Thoracic aorta (tissue), 2 donors: ENCODE measurements at places on chromosomes 16 and 17.

- DNase-seq = peak; percentile 11
These were observed 28.1 kb upstream of the NOL11 start for GRCh38 chr17:67689534-67690177.

DNA sequence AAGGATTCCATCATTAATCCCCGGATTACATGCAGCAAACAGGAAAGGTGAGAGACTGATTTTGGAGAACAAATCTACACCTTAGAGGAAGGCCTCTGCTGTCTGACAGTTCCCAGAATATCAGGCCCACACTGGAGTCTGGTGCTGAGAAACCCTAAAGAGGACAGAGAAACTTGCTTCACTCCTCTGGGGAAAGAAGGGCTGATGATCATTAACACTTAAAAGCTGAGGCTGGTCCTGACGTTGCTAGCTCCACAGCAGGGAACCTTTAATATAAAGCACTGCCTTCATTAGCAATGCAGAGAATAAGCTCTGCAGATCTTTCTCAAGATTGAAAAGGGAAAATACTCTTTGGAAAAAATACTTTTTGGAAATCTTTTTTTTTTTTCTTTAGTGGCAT lies 1472.4 kb upstream of the GOT2 start:
- DNase-seq = no peak

DNA sequence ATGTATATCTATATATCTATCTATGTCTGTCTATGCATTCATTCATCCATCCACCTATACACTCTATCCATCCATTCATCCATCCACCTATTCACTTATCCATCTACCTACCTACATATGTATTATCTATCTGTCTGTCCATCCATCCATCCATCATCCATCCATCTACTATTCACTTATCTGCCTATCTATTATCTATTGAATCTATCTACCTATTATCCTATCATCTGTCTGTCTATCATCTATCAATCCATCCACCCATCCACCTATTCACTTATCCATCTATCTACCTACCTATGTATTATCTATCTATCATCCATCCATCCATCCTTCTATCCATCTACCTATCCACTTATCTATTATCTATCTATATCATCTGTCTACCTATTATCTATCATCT lies 302.3 kb downstream of the SHISA9 start:
- no peak for DNase-seq

DNA sequence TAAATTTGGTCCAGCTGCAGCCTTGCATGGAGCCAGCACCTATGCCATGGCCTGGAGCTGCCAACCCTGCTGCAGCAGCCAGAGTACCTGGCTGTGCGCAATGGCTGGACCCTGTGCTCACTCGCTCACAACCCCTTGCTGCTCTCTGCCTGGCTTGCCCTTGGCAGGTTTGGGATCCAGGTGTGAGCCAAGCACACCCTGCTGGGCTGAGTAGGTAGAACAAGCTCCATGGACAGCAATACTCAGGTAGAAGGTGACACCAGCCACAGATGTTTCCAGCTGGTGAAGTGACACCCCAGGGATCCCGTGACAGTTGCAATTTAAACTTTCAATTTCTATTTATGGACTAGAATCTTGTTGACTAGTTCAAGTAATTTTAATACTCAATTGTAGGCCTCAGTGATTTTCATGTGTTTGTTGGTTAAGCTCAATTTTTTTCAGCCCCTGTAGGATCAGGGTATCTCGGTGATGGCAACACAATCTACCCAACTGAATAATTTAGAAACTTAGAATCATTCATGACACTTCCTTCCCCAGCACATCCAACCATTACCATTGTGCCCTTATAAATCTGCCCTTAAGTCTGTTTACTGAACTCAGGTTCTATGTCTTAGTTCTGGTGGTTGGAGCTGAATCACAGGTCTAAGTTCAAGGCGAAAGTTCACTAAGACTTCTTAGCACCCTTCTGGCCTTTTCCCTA lies 480.0 kb downstream of the PMP22 start:
- DNase-seq = no peak

DNA sequence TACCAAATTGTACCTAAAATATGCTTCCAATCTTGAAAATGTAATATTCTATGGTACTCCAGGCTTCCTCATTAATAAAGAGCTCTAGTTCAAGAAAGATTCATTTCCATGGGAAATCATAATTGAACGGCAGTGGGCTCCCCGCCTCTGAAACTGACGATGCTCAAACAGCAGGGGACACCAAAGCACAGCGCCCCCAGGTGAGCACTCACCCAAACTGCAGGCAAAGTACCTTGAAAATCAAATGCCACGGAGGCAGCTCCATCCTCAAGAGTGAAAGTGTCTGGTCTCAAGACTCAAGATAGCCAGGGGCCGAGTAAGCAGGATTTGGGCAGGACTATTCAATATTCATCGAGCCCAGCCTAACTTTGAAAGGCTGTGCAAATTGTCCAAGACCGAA lies 217.4 kb upstream of the TNRC6C start:
- no peak for DNase-seq

GRCh38 chr17:81928544-81929252 lies 1.2 kb upstream of the MAFG start:
- no peak for DNase-seq

GRCh38 chr17:76272541-76273444 lies 7.6 kb downstream of the UBALD2 start:
- DNase-seq = no peak

DNA sequence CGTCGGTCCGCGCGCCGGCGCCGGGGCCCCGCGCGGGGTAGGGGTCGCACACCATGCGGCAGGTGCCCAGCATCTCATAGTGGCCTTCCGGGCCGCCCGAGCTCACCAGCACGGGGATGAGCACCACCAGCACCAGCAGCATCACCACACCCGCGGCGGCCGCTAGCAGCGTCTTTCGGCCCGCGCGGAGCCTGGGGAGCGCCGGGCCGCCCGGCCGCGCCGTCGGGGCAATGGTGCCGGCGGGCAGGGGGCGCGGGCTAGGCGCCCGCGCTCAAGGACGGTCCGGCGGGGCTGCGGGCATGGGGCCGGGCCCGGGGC lies 237 bp downstream of the C1QL1 start:
- no peak for DNase-seq

DNA sequence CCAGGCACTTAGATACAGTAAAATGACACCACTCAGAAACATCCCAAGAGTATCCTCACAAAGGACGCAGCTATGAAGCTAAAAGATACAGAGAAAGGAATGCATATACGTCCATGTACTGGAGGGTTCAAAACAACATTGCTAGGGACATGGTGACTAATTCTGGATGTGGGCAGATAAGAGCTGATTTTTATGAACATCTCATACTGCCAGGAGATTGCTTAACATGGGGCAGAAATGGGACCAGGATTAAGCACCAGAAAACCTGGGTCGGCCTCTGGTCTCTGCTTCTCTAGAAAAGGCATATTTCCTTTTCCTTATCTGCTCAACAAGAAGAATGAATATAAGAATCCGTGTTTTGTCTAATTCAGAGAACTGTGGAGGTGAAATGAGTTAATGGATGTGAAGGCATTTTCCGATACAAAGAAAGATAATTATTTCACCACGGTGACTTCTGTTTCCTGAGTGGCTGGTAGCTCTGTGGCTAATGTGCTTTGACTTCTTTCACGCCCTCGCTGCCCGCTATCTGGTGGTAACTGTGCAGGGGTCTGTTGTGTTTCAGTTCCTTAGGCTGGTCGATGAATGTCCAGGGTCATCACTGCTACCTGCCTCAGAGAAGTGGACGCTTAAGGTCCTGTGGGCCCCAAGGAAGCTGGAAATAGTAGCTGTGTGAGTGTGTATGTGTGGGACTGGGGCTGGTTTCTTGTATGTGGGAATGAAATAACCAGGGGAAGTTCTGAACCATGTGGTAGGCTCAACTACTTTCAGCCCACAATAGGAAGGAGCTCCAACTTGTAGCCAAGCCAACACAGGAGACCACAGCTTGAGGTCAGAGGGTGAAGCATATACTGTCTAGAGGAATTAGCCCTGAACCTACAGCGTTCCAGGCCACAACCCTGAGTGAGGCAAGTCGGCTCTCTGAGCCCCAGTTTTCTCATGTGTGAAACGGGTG lies 15.8 kb upstream of the CCL5 start:
- no peak for DNase-seq

GRCh38 chr17:1873418-1873817 lies 43.6 kb downstream of the RPA1 start:
- no peak for DNase-seq

- DNase-seq = no peak
These were observed 2.6 kb upstream of the ITGAD start for GRCh38 chr16:31390504-31391041.
